H54 (cell line): ENCODE measurements at places on chromosomes 2 and 18.

GRCh38 chr18:29104227-29104626 is 927.3 kb upstream of the CDH2 start:
- no peak for DNase-seq

GRCh38 chr2:70822843-70823242 is 2.4 kb upstream of the CLEC4F start:
- DNase-seq = no peak

- DNase-seq = peak; percentile 7
Observed at GRCh38 chr18:45014047-45014501, 333.4 kb downstream of the SETBP1 start.

DNA sequence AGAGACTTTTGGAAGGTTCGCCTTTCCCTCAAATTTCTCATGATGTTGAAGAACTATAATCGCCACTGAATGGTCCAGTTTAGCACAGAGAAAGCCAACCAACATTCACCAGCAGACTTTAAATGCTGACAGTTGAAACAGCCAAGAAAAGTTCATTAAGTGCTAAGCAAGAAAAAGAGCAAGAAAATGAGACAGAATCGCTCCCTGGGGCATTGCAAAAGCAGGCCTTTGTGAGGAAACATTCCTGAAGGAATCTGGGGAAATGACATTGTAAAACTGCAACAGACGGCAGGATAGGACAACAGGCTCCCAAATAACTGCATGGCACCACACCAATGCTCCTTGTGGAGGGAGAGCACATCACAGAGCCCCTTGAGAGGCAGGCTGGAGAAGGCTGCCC is 269.3 kb upstream of the ID2 start:
- DNase-seq = no peak

GRCh38 chr18:76496194-76496890 is 1.3 kb upstream of the ZNF516 start:
- no peak for DNase-seq

DNA sequence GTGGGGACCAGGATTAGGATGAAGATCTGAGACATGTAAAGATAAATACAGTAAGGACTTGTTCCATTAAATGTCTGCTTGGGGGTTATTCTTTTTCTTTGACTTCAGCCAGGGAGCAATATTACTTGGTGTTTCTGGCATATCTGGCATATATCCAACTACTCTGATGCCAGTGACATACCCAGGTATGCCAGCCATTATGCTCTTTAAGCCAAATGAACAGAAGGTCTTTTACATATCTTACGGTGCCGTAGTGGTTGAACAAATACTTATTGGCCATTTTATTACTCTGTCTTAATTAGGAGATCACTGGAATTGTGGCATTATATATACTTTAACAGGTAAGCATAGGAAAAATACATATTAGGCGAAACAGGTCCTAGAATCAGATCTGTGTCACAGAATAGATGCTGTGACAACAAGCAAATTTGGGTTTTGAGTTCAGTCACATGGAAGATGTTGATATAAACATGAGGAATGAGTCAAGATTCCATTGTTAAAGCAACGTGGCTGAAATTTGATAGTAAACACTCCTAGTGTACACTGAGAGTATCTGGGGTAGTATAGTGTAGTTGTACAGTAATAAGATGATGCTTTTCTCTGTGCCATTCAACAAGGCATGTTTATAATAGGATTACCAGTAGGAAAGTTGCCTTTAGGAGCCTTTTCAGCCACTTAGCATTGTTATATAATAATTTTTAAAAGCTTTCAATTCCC is 62.6 kb downstream of the KCTD18 start:
- DNase-seq = no peak

DNA sequence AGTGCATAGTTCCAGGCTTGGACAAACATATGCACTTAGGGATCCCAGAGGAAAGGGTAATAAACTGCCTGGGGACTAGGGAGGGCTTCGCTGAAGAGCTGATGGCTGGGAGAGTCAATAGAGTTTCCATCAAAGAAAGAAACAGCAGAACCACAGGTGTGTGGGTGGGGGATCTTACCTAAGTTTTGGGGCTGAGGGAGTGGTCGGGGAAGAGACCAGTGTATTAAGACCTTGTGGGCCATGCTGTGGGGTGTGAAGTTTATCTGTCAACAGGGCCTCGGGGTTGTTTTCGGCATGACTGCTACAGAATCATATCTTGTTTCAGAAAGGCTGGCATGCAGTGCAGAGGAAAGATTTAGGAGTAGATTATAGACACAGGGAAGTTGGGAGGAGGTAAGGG is 31.2 kb upstream of the GTF2A1L start:
- DNase-seq = no peak

GRCh38 chr2:68612765-68613519 is 30.4 kb upstream of the PROKR1 start:
- no peak for DNase-seq

GRCh38 chr2:60365556-60365955 is 187.9 kb downstream of the BCL11A start:
- DNase-seq = no peak

- DNase-seq = no peak
Observed at GRCh38 chr2:184734338-184734737, 136.0 kb downstream of the ZNF804A start.

- no peak for DNase-seq
Observed at GRCh38 chr2:157919181-157919580, 43.1 kb upstream of the ACVR1 start.

GRCh38 chr2:3470166-3470651 is 49.1 kb downstream of the ADI1 start:
- DNase-seq = peak; percentile 73

DNA sequence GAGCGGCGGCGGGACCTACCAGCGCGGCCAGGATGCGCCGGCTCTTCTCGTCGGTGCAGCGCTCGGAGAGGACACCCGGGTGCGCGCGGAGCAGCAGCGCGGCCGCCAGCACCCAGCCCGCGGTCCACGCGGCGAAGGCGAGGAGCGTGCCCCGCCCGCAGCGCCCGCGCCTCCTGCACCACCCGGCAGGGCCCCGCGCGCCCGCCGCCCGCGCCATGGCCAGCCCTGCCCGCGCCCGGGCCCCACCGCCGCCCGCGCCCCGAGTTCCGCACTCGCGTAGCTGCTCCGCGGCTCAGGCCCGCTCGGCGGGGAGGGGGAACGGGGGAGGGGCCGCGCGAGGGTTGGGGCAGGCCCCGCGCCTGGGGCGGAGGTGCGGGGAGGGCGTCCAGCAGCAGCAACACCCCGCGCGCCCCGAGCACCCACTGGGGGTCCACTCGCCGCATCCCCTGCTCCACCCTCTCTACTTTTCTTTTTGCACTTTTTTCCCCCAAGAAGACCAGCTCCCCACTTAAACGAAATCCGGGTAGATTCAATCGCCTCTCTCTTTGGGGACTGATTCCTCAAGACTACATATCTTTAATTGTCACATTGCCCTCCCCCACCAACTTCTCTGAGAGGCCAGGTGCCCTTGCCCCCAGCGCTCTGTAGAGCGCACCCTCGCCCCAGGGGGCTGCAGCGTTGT is at the start of gene DIPK1C:
Gene DIPK1C, minus strand, starts transcription at position 266 of the 682 bp plus-strand sequence. Its CDS starts 49 bp downstream, at position 217.
- no peak for DNase-seq

- no peak for DNase-seq
Observed at GRCh38 chr18:73980289-73980979, 167.2 kb downstream of the FBXO15 start.

DNA sequence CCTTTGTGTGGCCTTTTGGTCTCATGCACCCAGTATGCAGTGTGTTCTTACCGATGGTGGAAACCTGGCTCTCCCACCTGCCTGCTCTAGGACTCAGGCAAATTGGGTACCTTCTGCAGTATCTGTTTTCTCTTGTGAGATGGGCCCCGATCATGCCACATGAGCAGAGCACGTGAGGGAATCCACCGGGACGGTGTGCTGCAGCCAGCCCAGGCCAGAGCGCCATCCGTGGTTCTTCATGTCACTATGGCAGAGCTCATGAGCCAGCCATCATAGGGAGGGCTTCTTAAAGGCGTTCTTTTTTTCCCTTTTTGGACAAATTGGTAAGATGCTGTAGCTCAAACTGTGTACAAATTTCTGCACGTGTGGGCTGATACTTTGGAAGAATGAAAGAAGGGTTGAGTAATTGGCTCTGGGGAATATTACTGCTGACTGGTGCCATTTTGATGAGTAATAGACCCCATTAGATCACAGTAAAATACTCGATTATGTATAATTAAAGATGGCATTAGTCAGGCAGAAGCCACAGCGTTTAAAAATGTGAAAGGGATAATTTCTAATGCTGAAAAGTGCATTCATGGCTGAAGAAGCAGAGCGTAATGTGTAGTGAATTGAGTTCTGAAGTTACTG is 19.2 kb downstream of the SH3RF3 start:
- DNase-seq = no peak

GRCh38 chr2:239275847-239276831 is 124.7 kb downstream of the HDAC4 start:
- no peak for DNase-seq

GRCh38 chr18:21979171-21979560 is 190.2 kb upstream of the GATA6 start:
- no peak for DNase-seq

- DNase-seq = no peak
Observed at GRCh38 chr18:48804856-48805610, 145.7 kb downstream of the SMAD7 start.

DNA sequence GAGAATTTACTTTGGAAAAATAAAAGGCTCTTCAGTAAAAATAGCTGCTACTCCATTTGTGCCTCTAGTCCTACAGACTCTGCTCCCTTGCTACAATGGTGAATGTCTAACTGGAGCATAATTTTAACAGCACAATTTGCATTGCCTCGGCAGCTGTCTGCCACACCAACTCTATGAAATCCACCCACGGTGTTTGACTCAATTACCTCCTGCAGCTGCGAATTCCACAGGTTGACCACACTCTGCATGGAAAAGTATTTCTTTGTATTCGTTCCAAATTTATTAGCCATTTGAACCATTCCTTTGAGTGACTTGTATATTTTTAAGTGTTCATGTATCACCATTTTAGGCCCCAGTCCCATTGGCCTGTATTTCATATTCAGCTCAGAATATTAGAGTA is 182.1 kb upstream of the CCDC68 start:
- DNase-seq = no peak

- no peak for DNase-seq
Observed at GRCh38 chr2:200695191-200695590, 109.4 kb downstream of the AOX1 start.

- DNase-seq = no peak
Observed at GRCh38 chr2:210540900-210541289, 15.5 kb upstream of the CPS1 start.

DNA sequence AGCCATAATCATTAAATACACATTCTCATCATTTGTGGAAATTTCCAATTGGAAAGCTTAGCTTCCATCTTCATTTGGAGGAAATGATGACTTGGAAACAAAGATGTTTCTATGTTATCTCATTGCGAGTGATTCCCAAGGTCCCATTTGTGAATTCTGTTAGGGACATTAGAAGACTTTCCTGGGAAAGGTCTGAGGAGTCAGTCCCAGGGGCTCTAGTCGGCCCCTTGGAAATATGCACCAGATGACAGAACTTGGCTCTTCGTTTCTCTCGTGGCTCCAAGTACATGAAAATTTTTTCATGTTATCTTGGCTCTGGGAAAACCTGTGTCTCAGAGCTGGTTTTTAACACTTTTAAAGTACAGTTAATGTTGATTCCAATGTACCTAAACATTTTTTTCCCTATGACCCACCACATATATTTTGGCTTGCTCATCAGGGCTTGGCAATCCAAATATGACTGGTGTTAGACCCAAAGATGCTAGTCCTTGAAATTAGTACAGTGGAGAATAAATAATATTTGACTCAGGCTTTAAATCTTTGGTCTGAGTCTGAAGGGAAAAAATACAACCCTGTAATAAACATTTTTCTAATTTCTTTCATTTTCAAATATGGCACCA is 15.4 kb upstream of the CAVIN2 start:
- no peak for DNase-seq

DNA sequence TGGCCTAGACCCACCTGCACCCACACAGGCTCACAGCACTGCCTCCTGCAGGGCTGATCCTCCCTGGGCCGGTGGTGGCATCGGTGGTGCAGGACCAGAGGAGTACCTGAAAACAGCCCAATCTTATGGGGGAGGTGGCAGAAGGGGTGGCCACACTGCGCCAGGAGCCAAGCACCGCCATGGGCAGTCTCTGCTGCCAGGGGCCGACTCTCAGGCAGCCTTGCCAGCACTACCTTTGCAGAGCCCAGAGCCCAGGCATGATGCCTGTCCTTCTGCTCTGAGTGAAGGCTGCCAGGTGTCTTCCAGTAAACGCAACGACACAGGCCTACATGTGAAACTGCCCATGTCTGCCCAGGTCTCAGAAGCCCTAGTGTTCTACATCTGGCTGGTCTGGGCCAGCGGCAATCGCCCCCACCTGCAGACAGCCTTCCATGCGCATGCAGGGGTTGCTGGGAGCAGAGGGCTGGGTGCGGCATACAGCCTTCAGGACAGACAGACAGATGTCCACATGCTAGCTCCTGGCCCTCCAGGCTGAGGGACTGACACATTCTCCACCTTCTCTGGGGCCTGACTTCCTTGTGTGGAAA is 6.8 kb downstream of the HS6ST1 start:
- no peak for DNase-seq

DNA sequence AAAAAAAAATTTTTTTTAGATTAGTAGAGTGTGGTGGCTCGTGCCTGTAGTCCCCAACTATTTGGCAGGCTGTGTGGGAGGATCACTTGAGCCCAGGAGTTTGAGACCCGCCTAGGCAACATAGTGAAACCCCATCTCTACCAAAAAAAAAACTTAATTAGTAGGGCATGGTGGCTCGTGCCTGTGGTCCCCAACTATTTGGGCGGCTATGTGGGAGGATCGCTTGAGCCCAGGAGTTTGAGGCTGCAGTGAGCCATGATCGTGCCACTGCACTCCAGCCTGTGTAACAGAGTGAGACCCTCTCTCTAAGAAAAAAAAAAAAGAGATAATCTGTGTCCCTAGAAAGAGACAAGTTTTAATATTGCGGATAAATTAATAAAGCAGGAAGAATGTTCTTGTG is 8.8 kb downstream of the GPR55 start:
- DNase-seq = no peak

DNA sequence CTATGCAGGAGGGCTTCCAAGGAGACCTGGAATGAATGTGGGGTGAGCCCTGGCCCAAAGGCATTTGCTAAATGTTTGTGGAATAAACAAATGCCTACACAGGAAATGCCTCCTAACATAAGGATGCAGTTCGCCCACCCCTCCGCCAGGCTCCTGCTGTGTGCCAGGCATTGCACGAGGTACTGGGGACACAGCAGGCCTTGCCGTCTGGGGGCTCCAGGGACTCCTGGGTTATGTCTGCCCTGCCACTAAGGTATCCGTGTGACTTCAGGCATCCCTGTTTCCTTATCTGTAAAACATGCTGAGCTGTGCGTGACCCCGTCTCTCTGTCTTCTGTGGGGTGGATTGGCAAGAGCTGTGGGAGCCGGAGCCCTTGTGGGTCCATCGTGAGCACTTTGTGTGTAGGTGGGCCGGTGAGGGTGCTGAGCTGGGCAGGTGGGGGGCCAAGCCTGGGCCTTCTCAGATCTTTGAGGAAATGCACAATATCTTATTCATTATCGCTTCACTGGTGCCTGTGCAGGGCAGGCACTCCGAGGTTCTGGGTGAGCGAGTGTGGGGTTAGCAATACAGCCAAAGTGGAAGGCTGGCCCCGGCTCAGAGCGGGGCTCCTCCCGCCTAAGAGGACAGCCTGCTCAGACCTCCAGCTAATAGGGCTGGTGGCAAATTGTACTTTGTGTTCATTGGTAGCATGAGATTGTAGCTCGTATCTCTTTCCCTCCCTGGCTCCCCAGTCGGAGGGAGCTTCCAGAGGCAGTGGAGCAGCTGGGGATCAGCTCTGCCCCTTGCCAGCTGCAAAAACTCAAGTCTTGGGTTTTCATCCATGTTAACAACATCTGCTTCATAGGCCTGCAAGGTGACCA is 126.8 kb downstream of the GLI2 start:
- no peak for DNase-seq

GRCh38 chr2:64944484-64944883 is 44.7 kb upstream of the SLC1A4 start:
- no peak for DNase-seq

- no peak for DNase-seq
Observed at GRCh38 chr18:45628979-45629958, 14.0 kb downstream of the SLC14A2 start.
